ENCODE measurements at places on chromosomes 13 and 19.

DNA sequence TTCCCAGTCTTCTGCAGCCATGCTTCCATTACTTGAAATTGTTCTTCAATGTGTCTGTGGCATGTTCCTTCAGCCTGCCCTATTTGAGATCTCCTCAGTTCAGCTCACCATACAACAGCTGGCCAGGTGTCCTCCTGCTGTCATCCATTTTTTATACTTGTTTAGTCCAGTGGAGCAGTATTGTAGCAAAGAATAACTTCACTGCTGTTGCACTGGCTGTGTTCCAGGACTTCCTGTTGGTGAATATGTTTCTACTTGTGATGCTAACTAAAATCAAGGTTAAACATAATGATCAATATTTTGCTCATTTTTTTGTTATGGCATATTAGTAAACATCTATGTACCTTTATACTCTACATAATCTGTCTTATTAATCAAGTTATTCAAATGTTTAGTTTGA is 1394.1 kb downstream of the PCDH9 start:
- no peak for DNase-seq

GRCh38 chr13:19605161-19605955 is 28.1 kb upstream of the MPHOSPH8 start:
- no peak for DNase-seq

DNA sequence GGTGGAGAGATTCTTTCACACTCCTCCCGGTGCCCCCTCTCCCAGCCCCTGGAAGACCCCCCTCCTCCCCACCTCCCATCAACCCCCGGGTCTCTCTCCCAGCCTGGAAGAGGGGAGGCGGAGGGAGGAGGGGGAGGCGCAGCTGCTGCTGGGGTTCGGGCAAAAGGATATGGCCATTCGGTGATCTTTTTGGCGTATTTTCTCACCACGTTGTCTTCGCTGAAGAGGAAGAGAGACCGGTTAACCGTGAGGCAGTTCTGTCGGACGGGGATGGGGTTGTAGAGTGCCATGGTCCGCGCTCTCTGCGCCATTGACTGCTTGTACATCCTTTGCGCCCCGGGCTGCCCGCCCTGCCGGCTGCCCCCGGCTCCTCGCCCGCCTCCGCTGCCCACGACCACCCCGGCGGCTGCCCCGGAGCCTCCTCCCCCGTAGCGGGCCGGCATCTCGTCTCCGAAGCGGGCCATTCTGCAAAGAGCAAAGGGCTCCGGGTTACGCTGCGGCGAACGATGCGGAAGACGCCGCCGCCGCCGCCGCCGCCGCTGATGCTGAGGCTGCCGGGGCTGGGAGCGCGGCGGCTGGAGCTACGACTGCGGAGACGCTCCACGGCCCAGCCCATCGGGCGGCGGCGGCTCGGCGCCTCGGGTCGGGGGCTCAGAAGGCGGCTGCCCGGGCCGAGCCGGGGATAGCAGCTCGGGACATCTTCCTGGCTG is 363 bp downstream of the CACNA1A start:
- no peak for DNase-seq

DNA sequence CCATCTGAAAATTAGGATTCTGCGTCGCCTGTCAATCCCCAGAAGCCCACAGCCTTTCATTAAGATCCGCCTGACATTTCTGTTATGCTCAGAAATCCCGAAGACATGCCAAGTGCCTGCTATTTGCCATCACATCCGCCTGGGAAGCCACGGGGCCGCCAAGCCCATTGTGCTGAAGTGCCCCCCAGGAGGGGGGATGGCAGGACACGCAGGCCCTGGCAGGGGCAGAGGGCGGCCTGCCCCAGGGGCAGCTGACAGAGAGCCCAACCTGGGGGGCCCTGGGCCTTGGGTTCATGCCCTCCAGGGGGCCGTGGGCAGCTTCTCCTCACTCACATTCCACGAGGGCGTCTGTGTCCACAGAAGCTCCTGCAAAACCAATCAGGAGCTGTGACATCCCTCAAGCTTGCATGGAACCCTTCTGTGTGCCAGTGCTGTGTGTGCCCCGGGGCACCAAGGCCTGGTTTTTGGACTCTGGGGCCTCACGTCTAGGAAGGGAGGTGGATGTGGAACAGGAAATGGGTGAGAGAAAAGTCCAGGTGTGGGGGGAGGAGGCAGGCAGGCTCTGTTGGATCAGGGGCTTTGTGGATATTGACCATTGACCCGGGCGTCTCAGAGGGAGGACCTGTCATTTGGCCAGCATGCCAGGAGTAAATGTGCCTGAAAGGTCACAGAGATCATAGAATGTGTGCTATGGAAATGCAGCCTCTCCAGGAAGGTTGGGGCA is 122.9 kb downstream of the URI1 start:
- no peak for DNase-seq

DNA sequence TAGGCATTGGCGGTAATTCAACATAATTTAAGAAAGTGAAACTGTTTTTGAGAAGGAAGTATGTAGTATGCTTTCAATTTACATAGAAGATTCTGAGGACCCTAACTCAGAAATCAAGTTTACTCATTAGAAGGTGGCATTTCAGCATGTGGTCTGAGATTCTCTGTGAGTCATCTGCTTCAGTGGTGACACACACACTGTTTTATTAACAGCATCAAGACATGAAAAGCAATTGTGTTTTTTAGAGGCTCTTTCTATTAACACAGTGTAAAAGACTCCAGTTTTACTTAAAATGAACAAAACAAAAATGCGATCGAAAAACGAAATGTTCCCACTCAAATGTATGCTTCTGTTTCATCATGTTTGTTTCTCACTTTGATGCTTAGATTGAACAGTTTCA is 802.1 kb upstream of the SLITRK6 start:
- no peak for DNase-seq

DNA sequence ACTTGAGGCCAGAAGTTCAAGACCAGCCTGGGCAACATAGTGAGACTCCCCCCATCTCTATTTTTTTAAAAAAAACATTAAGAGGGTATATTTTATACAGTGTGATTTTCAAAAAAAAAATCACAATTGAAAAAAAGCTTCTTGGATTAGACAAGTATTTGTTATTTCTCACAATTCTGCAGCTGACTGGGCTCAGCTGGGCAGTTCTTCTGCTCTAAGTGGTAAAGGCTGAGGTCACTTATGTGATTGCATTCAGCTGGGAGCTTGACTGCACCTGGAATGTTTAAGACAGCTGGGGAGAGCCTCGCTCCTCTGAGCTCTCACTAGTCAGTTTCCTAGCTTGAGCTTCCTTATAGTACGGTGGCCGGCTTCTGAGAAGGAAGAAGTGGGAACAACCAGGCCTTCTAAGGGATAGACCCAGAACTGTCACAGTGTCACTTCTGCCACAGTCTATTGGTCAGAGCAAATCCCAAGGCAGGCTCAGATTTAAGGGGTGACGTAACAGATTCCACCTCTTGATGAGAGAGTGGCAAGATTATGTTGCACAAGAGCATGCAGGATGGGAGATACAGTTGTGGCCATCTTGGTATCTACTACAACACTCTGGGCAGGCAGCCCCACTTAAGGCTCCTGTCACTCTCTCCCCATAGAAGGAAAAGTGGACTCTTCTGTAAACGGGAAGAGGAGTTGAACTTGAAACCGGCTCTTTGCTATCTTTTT is 19.7 kb upstream of the IRGC start:
- no peak for DNase-seq

GRCh38 chr19:18593367-18594095 is 4.9 kb downstream of the REX1BD start:
- no peak for DNase-seq
